ENCODE measurements at places on chromosomes 1 and 21.

GRCh38 chr1:205217418-205217817 lies 5.9 kb upstream of the DSTYK start:
- no peak for DNase-seq

GRCh38 chr1:27395441-27396195 lies 3.2 kb downstream of the GPR3 start:
- peak; percentile 89 for DNase-seq

- no peak for DNase-seq
Measured at GRCh38 chr1:50970509-50970887, 453 bp downstream of the CDKN2C start.

DNA sequence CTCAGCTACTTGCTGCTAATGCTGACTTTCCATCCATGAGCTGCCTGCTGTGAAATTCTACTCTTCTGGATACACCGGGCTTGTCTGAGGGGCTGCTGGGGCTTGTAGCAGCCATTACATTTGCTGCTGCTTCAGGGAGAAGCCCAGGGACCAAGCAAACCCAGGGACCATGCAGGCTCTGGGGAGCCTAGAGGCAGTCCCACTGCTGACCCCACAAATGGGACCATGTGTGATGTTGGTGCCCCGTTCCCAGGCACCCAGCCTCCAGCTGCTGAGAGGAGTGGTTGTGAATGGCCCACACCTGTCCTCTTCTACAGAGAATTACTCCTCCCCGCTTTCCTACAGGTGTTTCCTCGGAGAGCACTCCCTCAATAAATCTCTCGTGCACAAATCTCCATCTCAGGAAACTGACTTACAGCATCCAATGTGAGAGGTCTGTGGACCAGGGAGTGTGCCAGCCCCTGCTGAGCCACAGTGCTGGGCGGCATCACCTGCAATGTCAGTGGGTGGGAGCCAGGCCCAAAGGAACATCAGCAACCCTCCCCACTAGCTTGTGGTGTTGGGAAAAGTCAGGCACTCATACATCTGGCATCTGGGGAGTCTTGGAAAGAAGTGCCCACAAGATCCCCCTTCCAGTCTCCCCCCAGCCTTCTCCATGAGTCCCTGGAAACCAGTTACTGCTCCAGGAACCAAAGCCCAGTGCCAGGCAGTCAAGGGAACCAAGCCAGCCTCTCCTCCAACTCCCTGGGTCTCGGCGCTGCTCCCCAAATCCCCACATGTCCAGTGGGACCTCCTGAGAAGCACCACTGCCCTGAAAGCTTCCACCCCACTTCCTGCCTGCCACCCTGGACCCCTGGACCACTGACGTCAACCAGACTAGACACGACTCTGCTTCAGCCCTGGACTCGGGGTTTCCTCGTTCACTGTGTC lies 65.1 kb downstream of the TCP10L start:
- no peak for DNase-seq

- DNase-seq = no peak
Measured at GRCh38 chr1:232501854-232502253, 128.1 kb downstream of the SIPA1L2 start.

- DNase-seq = no peak
Measured at GRCh38 chr1:23645338-23645737, 46.3 kb upstream of the RPL11 start.

DNA sequence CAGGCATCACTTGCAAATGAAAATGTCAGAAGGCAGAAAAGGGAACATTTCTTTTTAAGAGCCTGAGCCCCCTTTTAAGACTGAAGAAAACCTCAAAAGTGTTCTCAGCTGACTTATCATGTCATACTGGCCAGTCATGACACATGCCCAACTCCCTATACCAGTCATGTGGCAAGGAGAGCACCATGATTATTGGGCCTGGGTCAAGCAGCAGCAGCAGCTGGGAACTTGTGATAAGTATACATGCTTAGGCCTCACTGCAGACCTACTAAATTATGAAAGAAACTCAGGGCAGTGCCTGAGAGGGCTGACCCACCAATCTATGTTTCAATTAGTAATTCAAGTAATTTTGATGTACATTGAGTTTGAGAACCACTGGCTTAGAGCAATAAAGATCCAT lies 8.6 kb downstream of the RO60 start:
- DNase-seq = no peak

- DNase-seq = no peak
Measured at GRCh38 chr1:210303391-210303790, 25.3 kb upstream of the HHAT start.

- peak; percentile 53 for DNase-seq
Measured at GRCh38 chr1:234683861-234684632, 74.1 kb upstream of the IRF2BP2 start.

DNA sequence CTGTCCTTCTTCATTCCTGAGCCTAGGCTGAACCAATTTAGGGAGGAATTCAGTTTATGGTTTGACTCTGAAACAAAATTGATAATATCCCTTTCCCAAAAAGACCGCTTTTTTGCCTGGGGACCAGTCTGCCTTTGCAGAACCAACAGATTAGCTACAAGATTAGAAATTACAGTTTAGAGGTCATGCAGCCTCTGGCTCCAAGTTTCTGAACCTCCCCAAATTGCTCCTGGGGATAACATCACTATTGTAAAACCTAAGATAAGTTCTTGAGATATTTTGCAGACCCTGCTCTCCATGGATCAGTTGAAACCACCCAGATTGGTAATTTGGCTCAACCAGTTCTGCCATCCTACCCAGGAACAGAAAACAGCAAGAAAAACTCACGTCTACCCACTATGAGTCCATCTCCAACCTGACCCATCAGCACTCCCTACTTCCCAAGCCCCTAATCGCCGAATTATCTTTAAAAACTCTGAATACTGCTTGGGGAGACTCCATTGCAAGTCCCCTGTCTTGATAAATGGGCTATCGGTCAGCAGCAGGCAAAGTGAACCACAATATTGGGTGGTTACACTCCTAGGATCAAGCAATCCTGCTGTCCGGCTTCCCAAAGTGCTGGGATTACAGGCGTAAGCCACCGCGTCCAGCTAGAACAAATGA lies 605 bp upstream of the RABGGTB start:
- DNase-seq = no peak

- DNase-seq = no peak
Measured at GRCh38 chr1:213692321-213692720, 295.5 kb upstream of the PROX1 start.

All from H9 (cell line).